ENCODE measurements at places on chromosomes 13 and 19. TPM values are rescaled to one million over a fixed set of nuclear protein-coding genes. Genes with fewer than 3 reads are reported as not detected.

DNA sequence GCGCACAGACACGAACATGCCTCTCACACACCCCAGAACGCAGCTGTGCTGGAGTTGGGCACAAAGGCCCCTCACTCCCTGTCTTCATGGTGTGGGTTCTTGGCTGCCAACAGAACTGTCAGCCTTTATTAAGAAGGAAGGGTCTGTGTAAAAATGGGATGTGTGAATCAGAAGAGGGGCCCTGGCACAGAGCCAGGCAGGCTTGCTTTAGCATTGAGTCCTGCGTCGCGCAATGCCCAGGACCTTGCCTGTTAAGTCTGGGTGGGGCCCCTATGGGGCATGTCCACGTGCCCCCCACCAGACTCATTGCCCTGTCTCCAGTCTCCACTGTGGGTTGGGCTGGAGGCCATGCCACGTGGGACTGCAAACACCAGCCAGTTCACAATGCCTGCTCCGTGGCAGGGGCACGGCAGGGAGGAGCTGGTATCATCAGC, 84.8 kb downstream of the SLC7A1 start:
- no peak overlapping the region for H3K27ac ChIP-seq
- no peak for DNase-seq
- no peaks in the 10 kb centered on the region for H3K36me3 ChIP-seq
- H3K4me1 ChIP-seq, result no peaks in the 10 kb centered on the region
- no peak overlapping the region for H3K4me3 ChIP-seq
- no peaks in the 10 kb centered on the region for H3K27me3 ChIP-seq

DNA sequence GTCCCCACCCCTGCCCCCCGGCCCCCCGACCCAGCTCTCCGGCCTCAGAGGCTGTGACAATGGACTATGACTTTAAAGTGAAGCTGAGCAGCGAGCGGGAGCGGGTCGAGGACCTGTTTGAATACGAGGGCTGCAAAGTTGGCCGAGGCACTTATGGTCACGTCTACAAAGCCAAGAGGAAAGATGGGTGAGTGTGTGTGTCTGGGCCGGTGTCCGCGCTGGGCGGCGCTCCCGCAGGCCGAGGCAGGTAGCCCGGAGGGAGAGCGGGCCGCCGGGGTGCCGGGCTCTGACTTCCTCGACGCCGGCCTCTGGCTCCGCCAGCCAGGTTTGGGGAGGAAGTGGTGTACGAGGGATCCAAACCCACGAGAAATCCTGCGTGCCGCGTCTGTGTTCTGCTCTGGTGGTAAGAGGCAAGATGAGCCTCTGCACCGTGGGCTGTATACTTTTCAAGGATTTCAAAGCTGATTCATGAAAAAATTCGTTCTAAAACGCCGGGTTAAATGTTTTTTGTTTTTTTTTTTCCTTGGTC, 718 bp downstream of the CDK8 start:
- peaks cover 30% of the 10 kb centered on the region for H3K4me1 ChIP-seq
- no peaks in the 10 kb centered on the region for H3K27me3 ChIP-seq
- H3K36me3 ChIP-seq, result no peaks in the 10 kb centered on the region
- H3K27ac ChIP-seq, result peak overlapping the region; percentile 83
- peak overlapping the region; percentile 79 for H3K4me3 ChIP-seq

DNA sequence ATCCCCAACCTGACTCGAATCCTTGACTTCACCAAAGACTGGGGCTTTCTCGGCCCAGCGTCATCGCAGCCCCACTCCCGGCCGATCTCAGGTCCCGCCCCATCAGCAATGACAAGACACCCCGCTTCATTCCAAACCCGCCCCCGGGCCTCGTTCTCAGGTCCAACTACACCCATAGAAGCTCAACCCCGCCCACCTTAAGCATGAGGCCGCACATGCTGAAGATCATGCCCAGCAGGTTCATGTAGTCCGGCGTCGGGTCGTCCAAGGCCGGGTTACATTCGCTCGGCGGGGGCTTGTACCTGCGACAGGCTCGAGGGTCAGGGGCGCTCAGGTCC, 2.3 kb downstream of the WDR83 start:
- no peaks in the 10 kb centered on the region for H3K27me3 ChIP-seq
- H3K36me3 ChIP-seq, result no peaks in the 10 kb centered on the region
- no peaks in the 10 kb centered on the region for H3K4me1 ChIP-seq
- H3K27ac ChIP-seq, result peak overlapping the region; percentile 91

DNA sequence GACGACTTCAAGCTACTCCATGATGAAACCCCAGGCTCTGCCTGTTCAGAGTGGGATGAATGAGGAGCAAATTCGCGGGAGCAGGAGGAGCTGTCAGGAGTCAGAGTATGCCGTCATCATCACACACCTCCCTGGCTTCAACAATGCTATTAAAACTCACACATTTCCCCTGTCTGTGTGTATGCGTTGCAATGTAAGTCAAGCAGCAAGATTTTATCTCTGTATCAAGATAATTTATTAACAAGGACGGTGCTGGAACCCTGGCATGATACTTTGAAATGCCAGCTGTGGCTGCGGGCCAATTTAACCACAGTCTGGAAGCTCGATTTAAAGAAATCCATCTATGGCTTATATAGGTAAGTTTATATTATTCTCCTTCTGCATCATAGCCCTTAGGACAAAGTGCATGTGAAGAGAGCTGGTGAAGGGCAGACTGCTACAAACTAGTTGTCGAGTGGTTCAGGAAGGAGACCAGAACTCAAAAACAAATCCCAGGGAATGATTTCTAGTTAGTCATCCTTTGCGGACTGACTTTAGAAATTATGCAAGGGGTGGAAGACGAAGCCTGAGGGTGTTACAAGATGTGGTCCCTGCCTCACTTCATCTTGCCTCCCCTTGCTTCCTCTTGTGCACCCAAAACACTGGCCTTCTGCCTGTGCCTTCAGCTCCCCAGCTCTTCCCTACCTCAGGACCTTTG, 486.5 kb downstream of the COG6 start:
- H3K27ac ChIP-seq, result no peak overlapping the region
- H3K36me3 ChIP-seq, result no peaks in the 10 kb centered on the region
- H3K4me1 ChIP-seq, result peaks cover 3% of the 10 kb centered on the region
- no peak for DNase-seq
- no peaks in the 10 kb centered on the region for H3K27me3 ChIP-seq
- no peak overlapping the region for H3K4me3 ChIP-seq

The AMER2 gene
- total RNA-seq, result not detected

The ZNF468 gene
- total RNA-seq, result 8.2 TPM

The SERPINE3 gene
- 0.87 TPM for total RNA-seq

DNA sequence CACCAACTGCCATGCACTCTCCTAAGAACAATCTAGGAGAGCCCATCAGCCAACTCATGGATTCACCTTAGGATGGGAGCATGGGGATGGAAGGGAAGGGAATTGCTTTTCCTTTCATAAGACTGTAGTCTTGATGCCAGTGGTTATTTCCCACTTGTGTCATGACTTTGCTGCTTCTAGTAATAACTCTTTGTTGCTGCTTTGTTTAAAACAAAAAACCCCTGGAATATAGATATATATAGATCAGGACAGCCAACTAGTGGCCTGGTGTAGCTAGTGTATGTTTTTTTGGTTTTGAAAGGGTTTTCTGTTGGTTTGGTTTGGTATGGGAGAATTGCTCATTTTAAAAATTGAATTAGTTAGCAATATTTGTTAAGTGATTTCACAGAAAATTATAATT, 39.3 kb upstream of the KCTD4 start:
- H3K27me3 ChIP-seq, result no peaks in the 10 kb centered on the region
- H3K36me3 ChIP-seq, result no peaks in the 10 kb centered on the region
- no peak overlapping the region for H3K27ac ChIP-seq
- DNase-seq, result no peak
- H3K4me3 ChIP-seq, result no peak overlapping the region

- DNase-seq, result no peak
- no peaks in the 10 kb centered on the region for H3K27me3 ChIP-seq
- no peak overlapping the region for H3K4me3 ChIP-seq
Measured at GRCh38 chr13:39498471-39499114, 104.4 kb downstream of the LHFPL6 start.

The LILRA2 gene
- 4.7 TPM for total RNA-seq

- no peak overlapping the region for H3K27ac ChIP-seq
- no peaks in the 10 kb centered on the region for H3K36me3 ChIP-seq
- no peak for DNase-seq
Measured at GRCh38 chr13:75071796-75072195, 410.2 kb downstream of the TBC1D4 start.

- no peaks in the 10 kb centered on the region for H3K27me3 ChIP-seq
- H3K27ac ChIP-seq, result no peak overlapping the region
- H3K36me3 ChIP-seq, result no peaks in the 10 kb centered on the region
- no peak overlapping the region for H3K4me3 ChIP-seq
Measured at GRCh38 chr19:35351411-35352176, 3.9 kb downstream of the FFAR1 start.

DNA sequence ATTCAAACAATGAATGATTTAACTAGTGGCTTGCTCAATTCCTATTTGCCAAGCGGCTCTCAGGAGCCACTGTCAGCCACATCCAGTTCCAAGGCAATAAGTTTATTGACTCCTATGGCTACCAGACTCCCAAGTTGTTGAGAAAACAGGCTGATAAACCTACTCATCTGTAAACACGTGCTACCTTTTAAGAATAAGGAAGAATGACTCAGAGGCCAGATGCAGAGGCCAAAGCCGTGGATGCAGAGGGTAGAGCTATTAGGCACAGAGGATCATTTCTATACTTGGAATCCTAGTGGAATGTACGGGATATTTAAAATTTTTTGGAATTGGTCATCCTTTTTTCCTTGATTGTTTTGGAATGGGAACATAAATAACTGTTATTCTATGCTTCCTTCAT, 1921.1 kb downstream of the OLFM4 start:
- H3K4me3 ChIP-seq, result no peak overlapping the region
- no peaks in the 10 kb centered on the region for H3K36me3 ChIP-seq
- no peak overlapping the region for H3K27ac ChIP-seq
- no peak for DNase-seq
- no peaks in the 10 kb centered on the region for H3K4me1 ChIP-seq
- H3K27me3 ChIP-seq, result no peaks in the 10 kb centered on the region

DNA sequence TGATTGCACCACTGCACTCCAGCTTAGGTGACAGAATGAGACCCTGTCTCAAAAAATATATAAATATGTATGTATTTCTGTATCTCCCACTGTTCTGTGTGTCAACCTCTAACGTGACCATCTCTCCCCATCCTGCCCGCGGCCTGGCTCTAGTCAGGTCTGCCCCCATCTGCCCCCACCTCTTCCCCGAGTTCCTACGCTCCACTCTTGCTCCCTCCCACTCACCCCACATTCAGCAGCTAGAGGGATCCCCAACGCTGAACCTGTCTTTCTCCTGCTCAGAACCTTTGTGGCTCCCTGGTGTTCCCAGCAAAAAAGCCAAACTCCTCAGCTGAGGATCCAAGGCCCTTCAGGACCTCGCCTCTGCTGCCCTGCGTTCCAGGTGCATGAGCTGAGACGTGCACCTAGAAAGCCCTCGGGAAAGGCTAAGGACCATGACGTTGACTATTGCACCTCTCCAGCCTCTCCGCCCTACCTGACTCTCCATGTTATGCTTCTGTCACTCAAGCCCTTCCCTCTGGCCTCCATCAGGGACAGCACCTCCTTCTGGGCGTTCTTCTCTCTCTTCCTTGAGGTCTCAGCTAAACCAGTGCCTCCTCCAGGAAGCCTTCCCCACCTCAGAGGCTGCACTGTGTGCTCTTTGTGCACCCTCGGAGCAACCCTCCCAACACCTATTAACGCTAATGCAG, 18.1 kb downstream of the AKT2 start:
- no peak overlapping the region for H3K27ac ChIP-seq
- H3K27me3 ChIP-seq, result no peaks in the 10 kb centered on the region
- peaks cover 60% of the 10 kb centered on the region for H3K36me3 ChIP-seq
- DNase-seq, result no peak
- H3K4me1 ChIP-seq, result peaks cover 53% of the 10 kb centered on the region

- no peak overlapping the region for H3K4me3 ChIP-seq
- H3K36me3 ChIP-seq, result no peaks in the 10 kb centered on the region
- H3K27ac ChIP-seq, result peak overlapping the region; percentile 58
- no peak for DNase-seq
- peaks cover 3% of the 10 kb centered on the region for H3K4me1 ChIP-seq
- H3K27me3 ChIP-seq, result no peaks in the 10 kb centered on the region
Measured at GRCh38 chr13:30868799-30869470, 37.1 kb upstream of the MEDAG start.

- no peak for DNase-seq
- H3K27ac ChIP-seq, result no peak overlapping the region
- H3K27me3 ChIP-seq, result no peaks in the 10 kb centered on the region
- no peaks in the 10 kb centered on the region for H3K36me3 ChIP-seq
- no peak overlapping the region for H3K4me3 ChIP-seq
- no peaks in the 10 kb centered on the region for H3K4me1 ChIP-seq
Measured at GRCh38 chr19:56720281-56720680, 48.7 kb upstream of the ZNF835 start.

The TNFRSF19 gene
- 20.1 TPM for total RNA-seq

- H3K27ac ChIP-seq, result no peak overlapping the region
- no peak for DNase-seq
- H3K4me3 ChIP-seq, result no peak overlapping the region
Measured at GRCh38 chr13:100323937-100324336, 235.0 kb downstream of the PCCA start.

- H3K4me1 ChIP-seq, result peaks cover 25% of the 10 kb centered on the region
- H3K27ac ChIP-seq, result no peak overlapping the region
- H3K27me3 ChIP-seq, result peaks cover 100% of the 10 kb centered on the region
- DNase-seq, result no peak
Measured at GRCh38 chr13:27962128-27962841, 6.8 kb downstream of the CDX2 start.

GRCh38 chr19:47056411-47056810, 8.0 kb upstream of the TMEM160 start:
- no peak overlapping the region for H3K27ac ChIP-seq
- H3K27me3 ChIP-seq, result no peaks in the 10 kb centered on the region
- no peak for DNase-seq
- H3K4me1 ChIP-seq, result no peaks in the 10 kb centered on the region
- H3K36me3 ChIP-seq, result no peaks in the 10 kb centered on the region

DNA sequence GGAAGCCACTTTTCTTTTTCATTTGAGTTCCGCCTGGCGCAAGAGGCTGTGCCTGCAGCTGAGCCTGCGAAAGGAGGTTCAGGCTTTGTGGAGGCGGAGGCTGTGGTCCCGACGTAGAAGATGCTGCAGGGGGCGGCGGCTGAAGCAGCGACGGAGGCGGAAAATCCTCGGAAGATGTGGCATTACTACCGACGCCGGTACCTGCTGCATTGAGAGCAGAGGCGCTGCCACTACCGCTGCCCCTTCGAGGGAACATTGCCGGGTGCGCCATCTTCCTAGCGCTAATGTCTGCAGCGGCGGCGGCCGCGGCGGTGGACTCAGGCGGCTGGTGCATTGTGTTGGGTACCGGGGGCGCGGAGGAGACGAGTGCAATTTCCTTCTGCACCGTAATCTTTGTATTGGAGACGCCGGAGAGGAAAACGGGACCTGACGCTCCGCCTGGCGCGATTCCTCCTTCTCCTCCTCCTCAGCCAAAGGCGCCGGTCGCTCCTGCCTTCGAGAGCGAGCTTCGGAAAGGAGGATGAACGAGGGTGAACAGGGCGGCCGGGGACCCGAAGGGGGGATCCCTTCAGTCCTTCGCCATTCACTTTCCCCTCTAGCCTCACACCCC, at the start of gene TSC22D1:
Gene TSC22D1 (minus strand): TSS at position 590 of the 610 bp plus-strand sequence. CDS start 256 bp downstream, at position 334.
- no peaks in the 10 kb centered on the region for H3K27me3 ChIP-seq
- DNase-seq, result peak; percentile 34
- H3K27ac ChIP-seq, result peak within 1 kb of the TSS; percentile 97
- H3K36me3 ChIP-seq, result no peaks in the 10 kb centered on the region
- H3K4me3 ChIP-seq, result peak within 1 kb of the TSS; percentile 84
- peaks cover 16% of the 10 kb centered on the region for H3K4me1 ChIP-seq

The ADGRE3 gene
- not detected for total RNA-seq
